Mesenchymal stem cell (in vitro differentiated cells and primary cell): ENCODE measurements at places on chromosomes 4 and X.

DNA sequence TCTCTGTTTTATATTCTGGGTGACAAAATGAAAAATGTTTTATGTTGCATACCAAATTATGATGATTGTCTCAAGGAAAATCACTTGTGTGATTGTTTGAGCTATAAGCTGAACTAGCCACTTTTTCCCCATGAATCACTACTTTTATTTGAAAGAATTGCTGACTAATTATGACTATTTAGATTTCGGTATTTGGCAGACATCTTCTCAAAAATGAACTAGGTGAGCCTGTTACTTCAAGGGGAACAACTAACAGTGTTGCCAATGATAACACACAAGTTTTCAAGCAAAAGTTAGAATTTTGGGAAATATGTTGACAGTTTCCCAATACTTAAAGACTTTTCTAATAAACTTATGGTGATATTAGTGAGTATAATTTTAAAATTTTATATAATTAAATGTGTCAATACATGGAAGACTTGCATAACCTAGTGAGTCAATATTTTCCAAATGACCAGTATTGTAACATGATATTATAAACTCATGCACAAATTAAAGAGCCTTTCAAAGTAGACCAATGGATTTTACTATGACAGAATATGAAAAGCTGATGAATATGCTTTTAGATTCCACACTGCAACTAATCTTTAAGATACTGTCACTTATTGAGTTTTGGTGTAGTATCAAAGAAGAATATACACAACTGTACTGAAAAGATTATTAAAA lies 187.7 kb upstream of the GATB start:
- DNase-seq: no peak

- peak; percentile 11 for DNase-seq
These were observed 15.6 kb downstream of the XAGE3 start for GRCh38 chrX:52852110-52852860.

- no peak for DNase-seq
These were observed 55.7 kb downstream of the SPANXN3 start for GRCh38 chrX:143461606-143462005.

DNA sequence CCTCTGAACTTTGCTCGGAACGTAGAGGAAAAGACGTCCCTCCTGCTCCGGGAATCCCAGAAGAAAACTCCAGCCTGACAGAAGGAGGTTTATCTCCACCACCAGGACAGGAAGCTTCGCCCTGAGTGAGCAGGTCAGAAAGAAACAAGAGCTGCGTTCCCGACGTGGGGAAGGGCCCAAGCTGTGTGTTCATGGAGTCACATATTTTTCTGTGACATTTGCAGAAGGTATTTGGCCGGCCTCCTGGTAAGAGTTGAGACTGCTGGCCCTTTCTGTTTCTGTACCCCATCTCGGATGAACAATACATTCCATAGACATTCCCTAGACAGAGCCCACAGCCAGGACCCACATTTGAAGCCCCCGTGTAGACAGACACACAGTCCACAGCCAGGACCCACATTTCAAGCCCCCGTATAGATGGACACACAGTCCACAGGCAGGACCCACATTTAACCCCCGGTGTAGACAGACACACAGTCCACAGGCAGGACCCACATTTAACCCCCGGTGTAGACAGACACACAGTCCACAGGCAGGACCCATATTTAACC lies 230.8 kb downstream of the SHOX start:
- DNase-seq: no peak

DNA sequence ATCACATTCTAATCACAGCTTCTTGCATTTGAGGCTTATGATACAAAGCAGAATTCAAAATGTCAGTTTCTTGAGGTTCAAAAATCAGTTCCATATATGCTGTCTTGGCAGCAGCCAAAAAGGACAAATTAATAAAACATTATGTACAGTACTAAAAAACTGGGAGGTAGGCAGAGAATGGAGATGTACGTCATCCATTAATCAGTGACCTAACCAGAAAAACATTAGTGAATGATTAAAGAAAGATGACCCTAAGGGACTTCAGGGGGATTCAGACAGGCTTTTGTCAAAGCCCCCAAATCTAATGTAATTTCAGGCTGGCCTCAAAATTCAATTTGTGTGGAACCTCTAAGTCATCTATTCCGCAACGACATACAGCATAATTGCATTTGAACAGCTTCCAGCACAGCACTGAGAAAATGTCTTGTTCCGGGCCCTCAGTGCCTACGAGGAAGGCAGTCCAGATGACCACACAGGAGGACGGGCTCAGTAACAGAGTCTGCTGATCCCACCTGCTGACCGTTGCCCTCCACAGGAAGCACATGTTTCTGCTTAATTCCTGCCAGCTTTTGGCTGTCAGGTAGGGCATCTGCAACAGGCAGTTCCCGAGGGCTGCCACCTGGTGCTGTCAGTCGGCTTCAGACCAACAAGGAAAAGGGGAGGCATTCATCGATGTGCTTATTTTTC lies 83.8 kb upstream of the HHIP start:
- DNase-seq: no peak
